PC-9 (cell line): ENCODE measurements at places on chromosomes 7 and 10. TPM values are rescaled to one million over a fixed set of nuclear protein-coding genes. Genes with fewer than 3 reads are reported as not detected.

NDUFA5 gene
- 57.0 and 75.9 TPM in 2 replicates for total RNA-seq

FAM25C gene
- total RNA-seq: not detected in 2 replicates

CACNB2 gene
- total RNA-seq: not detected in 2 replicates

DNA sequence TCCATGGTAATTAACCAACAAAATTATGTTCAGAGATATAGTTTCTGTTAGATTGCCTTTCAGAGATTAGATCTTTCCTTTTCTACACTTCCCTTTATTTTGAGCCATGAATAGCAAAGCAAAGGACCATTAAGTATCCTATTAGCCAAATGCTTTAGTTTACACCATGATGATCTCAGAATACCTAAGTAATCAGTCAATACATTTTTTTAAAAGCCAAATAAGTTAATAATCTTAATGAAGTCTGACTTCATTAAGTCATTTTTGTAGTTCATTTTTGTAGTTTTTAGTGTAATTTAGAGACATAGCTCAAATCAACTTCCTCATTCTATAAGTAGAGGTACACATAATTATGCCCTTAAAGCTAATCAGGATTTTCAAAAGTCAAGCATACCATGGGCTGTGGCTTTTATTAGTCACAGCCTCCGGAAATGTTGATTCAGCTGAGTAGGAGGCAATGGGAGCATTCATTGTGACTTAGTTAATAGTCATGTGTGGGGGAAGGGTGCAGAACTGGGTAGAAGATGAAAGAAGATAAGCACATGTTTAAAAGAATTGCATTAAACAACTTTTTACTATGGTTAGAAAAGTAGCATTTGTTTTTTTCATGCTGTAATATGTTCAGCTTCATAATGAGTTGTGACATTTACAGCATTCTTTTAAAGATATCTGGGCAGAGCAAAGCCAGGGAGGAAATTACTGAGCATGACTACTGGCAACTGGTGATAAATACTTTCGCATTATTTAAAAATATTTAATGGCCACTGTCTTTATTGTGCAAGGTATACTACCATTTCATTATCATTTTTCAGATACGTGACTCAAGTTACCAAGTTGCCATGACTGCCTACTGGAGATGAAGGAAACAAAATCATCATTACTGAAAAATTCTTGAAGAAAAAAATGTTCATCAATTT, 57.3 kb upstream of the CCDC71L start:
- H3K27me3 ChIP-seq: no peaks in the 10 kb centered on the region
- peak overlapping the region; percentile 17; the same call in 1 of the 2 replicates for H3K4me3 ChIP-seq
- H3K4me1 ChIP-seq: peaks cover 30% of the 10 kb centered on the region
- H3K36me3 ChIP-seq: no peaks in the 10 kb centered on the region
